ENCODE measurements at places on chromosomes 6 and 20.

DNA sequence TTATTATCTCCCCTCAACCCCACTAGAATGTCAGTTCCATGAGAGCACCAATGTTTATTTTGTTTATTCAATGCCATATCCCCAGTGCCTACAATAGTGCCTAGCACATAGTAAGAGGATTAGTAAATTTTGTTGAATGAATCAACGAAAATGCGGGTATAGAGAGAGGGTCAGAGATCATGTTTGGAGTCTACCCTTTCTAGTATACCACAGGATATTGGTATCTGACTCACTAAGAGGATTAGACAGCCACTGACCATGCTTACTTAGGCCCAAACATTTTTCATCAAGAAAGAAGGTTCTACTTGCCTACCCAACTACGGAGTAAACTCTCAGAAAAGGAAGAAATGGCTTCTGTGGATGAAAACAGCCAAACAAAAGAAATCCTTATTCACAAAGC is 356.8 kb downstream of the BTBD9 start:
- DNase-seq = no peak

GRCh38 chr6:130020907-130021629 is 2.7 kb downstream of the L3MBTL3 start:
- DNase-seq = peak; percentile 75

DNA sequence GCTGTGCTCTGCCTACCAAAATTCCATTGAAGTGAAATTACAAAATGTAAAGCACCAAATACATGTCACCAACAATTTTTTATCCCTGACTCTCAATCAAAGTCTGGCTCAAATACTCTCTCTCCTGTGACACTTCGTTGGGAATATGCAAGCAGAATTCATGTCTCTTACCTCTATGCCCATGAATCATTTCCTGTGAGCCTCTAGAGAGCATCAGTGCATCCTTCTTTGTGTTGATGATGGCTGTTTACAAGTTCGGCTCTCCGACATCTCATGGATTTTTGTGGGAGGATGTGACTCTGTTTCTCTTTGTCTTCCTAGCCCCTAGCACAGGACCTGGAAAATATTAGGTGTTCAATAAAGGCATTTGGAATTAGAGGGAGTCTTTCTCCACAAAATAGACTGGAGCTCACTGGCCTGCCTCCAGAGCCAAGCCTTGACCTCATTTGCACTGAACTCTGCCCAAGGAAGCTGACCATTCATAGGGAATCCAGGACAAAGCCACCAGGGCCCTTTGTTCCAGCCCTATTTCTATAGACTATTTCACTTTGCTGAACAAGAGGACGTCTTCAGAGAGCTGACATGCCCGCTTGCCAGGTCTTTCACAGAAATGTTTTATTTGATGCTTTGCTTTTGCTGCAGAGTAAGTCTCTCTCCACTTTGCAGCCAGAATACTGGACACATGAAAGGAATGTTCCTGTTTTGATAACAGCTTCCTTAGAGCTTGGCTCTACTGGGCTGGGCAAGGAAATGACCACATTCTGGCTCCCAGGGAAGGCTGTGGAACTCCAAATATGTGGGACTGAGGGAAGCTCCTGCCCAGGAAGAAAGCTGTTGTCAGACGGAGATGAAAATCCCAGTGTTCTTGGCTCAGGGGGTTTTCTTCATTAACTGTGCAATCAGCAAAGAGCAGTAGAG is 194.5 kb upstream of the CDYL start:
- DNase-seq = no peak

DNA sequence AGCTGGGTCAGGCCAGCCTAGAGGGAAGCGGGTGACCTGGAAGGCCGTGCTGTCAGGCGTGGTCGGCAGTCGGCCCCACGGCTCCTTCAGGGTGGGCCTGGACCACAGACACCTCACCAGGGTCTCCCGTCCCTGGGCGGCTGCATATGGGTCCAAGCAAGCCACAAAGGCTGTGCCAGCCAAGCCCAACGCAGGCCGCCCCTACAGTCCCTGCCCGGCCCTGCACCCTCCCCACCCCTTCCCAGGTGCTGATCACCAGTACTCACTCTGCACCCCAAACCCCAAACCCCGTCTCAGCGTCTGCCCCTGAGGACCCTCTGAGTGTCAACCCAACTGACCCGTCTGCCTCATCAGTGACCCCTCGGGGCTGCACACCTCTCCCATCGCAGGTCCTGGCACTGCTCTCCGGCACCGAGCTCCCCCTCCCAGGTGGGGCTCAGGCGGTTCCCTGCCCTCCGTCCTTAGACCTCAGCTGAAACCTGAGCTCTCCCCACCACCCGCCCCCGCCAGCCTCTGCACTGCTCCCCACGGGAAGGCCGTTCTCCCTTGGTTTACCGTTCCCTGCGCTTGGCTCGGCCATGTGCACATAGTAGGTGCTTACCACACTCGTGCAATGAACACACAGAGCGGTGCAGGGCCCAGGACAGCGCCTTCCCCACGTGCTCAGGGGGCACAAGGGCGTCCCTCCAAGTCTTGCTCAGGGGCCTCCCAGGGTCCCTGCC is 1.5 kb upstream of the PPDPF start:
- DNase-seq = no peak

DNA sequence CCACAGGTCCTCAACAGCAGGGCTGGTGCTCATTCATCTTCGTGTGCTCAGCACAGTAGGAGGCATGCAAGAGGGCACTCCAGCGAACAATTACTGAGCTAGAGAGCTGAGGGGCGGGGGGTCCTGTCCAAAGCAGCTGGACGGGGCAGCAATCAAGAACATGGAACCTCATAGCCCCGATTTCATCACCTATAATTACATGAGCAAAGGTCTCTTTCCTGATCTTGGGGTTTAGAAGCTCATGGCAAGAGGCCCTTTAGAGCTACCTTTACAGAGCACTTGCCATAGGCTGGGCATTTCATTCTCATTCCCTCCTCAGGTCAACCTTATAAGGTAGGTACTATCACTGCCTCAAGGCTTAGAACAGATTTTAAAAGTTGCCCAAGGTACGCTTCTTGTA is 10.4 kb downstream of the MOCS1 start:
- DNase-seq = peak; percentile 75

DNA sequence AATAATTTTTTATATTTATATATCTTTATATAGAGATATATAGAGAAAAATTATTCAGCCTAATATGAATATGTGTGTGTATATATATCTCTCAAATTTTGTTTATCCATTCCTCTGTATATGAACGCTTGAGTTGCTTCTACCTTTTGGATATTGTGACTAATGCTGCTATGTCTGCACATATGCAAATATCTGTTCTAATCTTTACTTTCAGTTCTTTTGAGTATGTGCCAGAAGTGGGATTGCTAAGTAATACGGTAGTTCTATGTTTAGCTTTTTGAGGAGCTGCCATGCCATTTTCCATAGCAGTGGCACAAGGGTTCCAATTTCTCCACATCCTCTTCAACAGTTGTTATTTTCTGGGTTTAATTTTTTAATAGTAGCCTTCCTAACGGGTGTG is 72.8 kb upstream of the CEP85L start:
- DNase-seq = no peak

GRCh38 chr6:161458201-161458951 is 184.5 kb upstream of the AGPAT4 start:
- DNase-seq = no peak

GRCh38 chr20:17972121-17972520 is 3.3 kb downstream of the MGME1 start:
- DNase-seq = peak; percentile 15

- DNase-seq = no peak
Measured at GRCh38 chr6:134420614-134421181, 102.8 kb upstream of the SGK1 start.

GRCh38 chr20:63162206-63162795 is 53.6 kb downstream of the YTHDF1 start:
- no peak for DNase-seq

DNA sequence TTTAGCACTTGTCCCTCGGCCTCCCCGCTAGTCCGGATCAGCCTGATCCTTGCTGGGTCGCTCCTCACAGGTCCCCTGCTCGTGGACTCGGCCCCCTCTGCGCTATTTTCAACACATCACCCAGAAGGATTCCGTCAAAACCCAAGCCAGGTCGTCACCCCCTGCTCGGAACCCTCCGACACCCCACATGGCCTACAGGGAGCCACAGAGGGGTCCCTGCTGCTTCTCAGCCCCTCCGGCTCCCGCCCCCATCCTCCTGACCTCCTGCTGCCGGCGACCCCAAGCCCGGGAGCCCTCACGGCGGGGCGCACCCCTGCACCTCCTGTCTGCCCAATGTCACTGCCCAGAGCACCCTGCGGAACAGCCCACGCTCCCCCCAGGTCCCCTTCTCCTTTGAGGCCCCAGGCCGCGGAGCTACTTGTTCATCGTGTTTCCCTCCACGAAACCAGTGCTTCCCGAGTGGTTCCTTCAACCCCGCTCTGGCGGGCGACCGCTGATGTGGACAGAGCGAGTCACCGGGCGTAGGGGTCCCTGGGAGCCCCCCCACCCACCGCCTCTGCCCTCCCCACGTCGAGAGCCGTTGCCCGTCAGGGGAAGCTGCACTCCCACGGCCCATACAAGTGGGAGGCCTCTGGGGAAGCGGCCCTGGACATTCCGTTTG is 638 bp upstream of the MYL9 start:
- DNase-seq = no peak

DNA sequence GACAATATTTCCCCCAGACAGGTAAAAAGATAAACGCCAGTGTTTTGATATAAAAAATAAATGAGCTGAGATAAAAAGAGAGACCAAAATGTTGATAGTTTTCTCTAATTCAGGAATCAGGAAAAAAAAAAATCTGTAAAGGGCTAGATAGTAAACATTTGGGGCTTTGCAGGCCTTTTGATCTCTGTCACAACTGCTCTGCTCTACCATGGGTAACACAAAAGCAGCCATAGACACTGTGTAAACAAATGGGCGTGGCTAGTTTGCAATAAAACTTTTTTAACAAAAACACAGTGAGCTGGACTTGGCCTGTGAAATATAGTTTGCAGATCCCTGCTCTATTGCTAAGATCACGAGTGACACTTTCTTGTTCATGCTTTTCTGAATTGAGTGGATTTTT is 219.1 kb upstream of the STXBP5 start:
- DNase-seq = peak; percentile 69

DNA sequence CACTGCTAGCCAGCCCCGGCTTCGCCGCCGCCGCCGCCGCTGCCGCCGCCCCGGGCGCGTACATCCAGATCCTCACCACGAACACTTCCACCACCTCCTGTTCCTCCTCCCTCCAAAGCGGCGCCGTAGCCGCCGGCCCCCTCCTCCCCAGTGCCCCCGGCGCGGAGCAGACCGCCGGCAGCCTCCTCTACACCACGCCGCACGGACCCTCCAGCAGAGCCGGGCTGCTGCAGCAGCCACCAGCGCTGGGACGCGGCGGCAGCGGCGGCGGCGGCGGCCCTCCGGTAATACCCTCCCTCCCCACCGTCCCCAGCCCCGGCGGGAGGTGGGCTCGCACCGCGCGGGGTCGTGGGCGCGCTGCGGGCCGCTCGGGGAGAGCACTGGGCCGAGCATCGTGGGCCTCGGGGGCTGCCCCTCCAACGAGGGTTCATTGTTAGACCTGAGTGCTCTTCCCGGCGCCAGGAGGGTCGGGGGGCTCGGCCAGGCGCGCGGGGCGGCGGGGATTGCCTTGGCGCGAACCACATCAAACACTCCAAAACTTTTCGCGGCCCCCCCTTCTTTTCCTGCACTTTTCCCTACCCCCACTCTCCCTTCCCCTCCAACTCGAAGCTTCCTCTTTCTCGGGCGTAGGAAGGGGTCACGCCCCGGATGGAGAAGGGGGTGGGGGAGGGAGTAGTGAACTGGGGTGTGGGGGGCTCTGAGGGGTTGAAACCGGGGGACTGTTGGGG is 827 bp downstream of the E2F3 start:
- peak; percentile 53 for DNase-seq

GRCh38 chr20:11861479-11861878 is 56.2 kb upstream of the BTBD3 start:
- DNase-seq = no peak

Measured in NCI-H345 (cell line).